Kidney epithelial cell (primary cell): ENCODE measurements at places on chromosomes 5 and 9.

- DNase-seq: no peak
These were observed 256.8 kb downstream of the ROR2 start for GRCh38 chr9:91693226-91693625.

GRCh38 chr9:76680716-76681425 lies 83.4 kb upstream of the PCA3 start:
- no peak for DNase-seq

DNA sequence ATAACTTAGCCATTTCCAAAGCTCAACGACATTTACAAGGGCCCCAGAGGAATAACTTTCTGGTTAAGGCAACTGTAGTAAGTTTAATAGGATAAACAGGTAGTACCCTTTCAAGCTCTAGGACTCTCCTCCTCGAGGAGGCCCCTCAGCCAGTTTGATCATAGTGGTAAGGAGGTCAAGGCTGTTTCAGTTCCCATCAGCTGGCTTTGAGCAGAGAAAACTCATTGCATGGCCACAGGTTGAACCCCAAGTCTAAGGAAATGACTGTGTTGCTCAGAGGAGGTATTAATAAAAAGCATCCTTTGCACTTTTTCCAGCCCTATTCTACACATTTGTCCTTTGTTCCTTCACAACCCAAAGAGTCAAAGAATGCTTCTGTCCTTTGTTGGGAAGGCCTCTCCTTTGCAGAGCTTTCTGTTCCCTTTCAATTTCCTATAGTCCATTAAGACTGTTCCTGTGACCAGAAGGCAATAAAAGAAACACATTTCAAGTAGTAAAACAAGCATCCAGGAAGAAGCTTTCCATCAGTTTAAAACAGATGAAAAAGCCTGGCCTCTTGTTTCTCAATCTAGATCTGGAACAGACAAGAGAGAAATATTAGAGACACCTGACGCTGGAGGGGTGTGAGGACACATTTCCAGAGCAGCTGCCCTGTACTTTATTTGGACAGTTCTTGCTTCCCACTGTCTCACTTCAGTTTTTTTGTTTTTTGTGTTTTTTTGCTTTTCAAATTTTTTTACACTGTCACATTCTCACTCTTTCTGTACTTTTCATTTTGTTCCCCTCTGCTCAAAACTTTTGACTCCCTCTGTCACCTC lies 54.1 kb downstream of the PRRC1 start:
- no peak for DNase-seq

DNA sequence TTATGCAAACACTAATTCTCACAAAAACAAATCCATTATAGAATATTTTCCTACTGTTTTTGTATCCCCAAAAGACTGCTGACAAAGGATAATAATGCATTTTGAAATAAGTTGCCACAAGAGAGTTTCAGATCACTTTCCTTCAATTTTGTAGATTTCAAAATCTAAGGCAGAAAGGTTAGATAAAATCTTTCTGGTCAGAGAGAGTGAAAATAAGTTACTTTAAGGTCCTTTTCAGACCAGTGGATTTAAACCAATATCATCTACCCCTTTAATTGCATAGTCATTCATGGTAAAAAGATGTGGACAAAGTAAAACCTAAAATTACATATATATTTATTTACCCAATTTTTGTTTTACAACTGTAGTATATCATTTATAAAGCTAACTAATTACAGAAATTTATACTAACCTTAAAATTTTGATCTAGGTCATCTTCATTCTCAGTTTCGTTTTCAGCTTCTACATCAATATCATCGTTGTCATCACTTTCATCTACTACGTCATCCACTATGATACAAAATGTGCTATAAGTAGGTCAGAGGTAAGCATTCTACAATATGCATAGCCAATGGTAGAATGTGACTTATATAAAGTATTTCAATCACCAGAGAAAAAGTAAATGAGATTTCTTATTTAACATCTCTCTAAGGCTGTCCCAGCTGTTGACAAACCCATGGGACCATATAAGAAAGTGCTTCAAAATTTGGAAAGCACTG lies 95.7 kb downstream of the AGTPBP1 start:
- no peak for DNase-seq

GRCh38 chr9:24625097-24625496 lies 79.4 kb upstream of the IZUMO3 start:
- DNase-seq: no peak

- no peak for DNase-seq
These were observed 64.8 kb downstream of the ERP44 start for GRCh38 chr9:100033877-100034551.

DNA sequence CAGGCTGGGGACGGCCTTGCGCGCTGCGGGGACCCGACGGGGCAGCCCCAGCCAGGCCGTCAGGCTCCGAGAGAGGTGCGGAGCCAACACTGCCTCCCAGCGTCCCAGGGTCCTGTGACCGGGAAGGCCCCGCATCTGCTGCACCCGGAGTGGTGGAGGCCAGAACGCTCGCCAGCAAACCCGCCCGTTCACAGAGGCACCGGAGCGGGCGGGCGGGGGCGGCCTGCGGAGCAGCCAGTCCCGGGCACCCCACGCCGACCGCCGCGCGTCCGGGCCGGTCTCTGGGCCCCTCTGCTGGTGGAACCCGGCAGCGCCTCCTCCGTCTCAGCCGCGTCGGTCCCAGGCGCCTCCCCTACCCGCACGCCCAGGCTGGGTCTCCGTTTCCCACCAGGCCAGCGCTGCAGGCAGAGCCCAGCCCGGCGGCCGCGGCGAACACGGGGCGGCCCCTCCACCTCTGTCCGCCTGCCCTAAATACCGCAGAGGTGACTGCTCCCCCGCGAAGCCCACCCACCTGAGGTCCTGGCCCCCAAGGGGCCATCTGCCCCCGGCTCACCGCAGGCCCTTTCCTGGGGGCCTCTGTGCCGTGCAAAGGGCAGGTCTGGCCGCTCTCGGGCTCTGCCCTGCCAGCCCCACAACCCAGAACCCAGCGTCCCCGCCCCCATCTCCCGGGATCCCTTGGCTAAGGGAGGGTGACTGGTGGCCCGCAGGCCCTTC lies 15.9 kb downstream of the EXD3 start:
- no peak for DNase-seq

GRCh38 chr9:1837453-1838084 lies 177.6 kb upstream of the SMARCA2 start:
- no peak for DNase-seq

GRCh38 chr5:38680094-38680825 lies 123.8 kb upstream of the LIFR start:
- DNase-seq: no peak

- DNase-seq: no peak
These were observed 43.8 kb downstream of the PRR16 start for GRCh38 chr5:120507800-120508463.

DNA sequence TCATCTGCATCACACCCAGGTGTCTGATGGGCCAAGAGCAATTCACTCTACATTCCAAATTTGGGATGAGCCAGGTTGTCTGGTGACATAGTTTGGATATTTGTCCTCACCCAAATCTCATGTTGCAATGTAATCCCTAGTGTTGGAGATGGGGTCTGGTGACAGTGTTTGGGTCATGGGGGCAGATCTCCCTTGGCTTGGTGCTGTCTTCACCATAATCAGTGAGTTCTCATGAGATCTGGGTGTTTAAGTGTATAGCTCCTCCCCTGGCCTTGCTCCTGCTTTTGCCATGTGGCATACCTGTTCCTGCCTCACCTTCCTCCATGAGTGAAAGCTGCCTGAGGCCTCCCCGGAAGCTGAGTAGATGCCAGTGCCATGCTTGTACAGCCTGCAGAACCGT lies 7.4 kb upstream of the SIL1 start:
- DNase-seq: no peak

GRCh38 chr9:16652582-16652981 lies 217.9 kb downstream of the BNC2 start:
- no peak for DNase-seq

DNA sequence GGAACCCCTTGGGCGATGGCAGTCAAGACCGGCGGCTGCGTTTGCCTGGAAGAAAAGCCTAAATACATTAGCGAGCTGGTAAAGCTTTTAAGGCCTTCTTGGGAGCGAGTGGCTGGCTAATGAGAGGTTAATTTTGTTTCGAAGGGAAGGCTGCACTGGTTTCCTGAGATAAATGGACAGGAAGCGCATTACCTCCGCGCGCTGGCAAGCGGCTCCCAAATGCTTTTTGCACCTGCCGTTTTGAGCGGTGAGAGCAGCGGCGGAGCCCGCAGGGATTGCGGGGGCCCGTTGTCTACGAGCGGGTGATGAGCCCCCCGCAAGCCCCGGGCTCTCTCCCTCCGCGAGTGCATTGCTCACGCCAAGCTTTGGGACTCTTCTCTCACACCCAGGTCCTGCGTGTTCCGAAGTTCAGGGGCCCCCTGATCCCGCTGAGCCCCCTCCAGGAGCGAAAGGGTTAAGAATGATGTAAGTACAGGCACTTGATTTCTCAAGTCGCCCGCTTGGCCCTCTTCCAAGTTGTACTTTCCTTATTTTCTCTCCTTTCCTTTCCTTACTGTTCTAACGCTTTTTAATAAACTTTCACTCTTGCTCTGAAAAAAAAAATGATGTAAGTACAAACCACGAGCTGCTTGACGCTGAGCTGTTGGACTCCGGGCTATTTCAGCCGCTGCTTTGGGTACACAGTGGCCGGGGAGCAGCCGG lies 3.1 kb upstream of the RGMB start:
- no peak for DNase-seq

GRCh38 chr5:170923910-170924620 lies 62.2 kb downstream of the RANBP17 start:
- DNase-seq: no peak

DNA sequence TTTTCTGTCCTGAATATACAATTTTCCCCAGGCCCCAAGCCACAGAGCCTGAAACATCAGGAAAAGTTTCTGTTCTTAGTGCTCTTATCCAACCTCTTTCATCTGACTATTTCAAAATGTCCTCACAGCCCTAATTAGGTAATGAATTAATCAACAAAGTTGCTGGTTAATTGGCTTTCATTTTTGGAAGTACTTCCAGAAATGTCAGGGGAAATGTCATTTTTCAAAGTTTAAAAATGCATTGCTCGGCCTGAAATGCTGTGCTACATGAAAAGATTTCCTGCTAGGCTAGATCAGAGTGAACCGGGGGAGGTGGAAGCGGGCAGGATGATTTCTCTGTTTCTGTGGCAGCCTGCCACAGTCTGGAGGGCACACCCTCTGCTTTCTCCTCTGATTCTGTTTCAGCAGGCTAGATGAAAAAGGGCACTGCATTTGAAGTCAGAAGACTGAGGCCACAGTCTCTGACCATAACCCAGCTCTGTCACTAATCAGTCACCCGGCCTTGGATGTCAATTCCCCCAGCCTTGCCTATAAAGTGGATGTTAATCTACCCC lies 55.9 kb upstream of the BARX1 start:
- no peak for DNase-seq

GRCh38 chr5:19923742-19924141 lies 64.3 kb downstream of the CDH18 start:
- DNase-seq: no peak

DNA sequence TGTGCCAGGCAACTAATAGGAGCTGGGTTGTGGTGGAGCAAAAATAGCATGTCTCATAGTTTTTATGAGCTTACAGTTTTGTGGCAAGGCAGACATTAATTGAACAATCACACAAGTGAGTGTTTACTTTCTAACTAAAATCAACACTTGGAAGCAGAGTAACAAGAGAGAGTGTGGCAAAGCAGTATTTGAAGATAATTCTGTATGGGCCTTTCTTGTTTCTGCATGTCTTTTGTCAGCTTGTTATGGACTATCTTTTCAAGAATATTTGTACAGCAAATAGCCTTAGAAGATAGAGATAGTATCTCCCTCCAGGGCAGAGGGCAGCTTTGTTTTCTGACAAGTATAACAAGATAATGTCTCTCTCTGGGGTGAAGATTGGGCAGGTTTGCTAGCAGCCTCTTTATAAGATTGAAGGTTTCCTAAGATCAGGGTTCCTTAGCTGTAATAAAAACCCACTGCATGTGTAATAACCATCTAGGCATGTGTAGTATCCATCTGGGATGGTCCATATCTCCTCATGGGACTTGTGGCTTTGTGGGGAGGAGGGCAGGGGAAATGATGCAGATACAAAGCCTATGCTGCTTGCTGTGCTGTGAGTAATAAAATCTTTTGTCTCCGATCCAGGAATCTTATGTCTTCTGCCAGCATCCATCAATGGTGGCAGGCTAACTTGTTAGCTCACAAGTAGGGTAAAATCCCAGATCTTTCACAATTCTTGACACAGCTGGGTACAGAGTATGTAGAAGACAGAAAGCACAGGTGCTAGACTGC lies 479.9 kb downstream of the KDM4C start:
- no peak for DNase-seq

DNA sequence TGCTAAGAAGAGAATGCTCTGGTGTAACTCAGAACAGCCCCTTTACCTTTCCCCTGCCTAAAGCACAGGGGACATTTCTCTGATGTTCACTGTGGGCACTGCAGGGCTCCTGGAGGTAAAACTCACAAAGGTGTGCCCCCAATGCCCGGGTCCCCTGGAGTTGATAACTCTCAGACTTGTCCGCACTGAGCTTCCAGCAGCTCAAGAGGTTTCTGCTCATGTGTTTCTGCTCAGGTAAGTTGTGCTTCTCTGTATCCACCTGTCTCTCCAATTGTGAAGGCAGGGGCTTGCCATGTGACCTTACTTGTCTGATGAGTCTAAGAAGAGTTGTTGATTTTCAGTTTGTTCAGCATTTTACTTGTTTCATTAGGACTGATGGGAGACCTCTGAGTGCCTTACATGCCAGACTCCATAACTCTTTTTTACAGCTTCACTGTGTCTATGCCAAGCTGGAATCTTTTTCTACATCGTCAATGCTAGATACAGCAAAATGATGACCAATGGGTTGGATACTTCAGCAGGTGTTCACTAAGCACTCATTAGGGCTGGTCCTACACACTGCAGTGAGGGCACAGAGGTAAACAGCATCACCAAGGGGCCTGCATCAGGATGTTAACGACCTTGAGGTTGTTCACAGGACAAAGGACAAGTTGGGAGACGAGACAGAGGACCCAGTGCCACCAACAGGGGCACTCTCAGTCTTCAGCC lies 56.4 kb downstream of the MRPL36 start:
- DNase-seq: no peak

DNA sequence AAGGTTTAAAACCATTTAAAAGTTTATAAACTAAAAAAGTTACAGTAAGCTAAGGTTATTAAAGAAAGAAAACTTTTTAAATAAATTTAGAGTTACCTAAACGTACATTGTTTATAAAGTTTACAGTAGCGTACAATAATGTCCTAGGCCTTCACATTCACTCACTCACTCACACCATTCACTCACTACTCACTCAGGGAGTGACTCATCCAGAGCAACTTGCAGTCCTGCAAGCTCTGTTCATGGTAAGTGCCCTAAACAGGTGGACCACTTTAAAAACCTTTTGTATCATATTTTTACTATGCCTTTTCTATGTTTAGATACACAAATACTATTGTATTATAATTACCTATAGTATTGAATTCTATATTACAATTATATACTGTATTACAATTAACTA lies 190.8 kb upstream of the RASA1 start:
- peak; percentile 14 for DNase-seq

- DNase-seq: no peak
These were observed 17.3 kb downstream of the MAMDC2 start for GRCh38 chr9:70060883-70061507.

DNA sequence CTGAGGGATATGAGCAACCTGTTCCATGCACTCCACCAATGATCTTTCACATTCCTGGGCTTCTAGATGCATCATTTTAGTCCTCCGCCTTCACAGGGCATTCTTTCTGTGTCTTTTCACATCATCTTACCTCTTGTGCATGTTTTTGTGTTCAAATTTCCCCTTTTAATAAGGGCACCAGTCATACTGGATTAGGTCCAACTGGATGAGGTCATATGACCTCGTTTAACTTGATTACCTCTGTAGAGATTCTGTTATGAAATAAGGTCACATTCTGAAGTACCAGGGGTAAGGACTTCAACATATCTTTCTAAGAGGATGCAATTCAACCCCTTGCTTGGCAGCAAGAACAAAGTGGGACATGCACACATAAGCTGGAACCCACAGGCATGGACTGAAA lies 335.3 kb upstream of the TLE4 start:
- no peak for DNase-seq
